ENCODE measurements at places on chromosomes 7 and 10.
A peak's percentile ranks its signal among the peaks of the same experiment; 100 is the strongest.

DNA sequence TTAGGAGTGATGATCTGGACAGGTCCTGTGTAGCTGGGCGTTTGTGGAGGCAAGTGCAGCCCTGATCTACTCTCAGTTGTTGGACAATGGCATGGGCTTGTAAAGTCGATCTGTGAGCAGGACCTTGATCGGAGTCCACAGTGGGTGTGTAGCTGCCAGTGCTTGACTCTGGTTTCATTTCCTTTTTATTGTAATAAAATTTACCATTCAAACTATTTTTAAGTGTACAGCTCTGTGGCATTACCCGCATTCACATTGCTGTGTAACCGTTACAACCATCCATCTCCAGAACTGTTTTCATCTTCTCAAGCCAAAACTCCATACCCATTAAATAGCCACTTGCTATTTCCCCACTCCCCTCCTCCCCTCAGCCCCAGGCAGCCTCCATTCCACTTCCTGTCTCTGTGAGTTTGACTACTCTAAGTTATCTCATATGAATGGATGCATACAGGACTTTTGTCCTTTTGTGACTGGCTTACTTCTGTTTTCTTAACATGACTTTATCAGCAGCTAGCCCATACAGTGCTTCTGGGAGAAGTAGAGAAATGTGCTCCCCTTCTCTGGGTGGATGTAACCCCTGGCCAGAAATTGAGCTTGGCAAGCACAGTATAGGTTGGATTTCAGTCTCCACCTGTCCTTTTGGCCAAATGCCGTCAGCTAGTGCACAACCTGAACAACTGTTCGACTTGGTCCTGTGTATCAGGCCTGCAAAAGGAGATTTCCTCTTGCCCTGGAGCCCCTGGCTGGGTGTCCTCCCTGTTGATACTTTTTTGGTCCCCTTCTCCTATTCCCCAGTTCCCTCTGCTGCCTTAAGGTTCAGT, 180.0 kb downstream of the LRMDA start:
- no peak for DNase-seq

- peak; percentile 21 for DNase-seq
These were observed 39.4 kb upstream of the AGK start for GRCh38 chr7:141511676-141512396.

DNA sequence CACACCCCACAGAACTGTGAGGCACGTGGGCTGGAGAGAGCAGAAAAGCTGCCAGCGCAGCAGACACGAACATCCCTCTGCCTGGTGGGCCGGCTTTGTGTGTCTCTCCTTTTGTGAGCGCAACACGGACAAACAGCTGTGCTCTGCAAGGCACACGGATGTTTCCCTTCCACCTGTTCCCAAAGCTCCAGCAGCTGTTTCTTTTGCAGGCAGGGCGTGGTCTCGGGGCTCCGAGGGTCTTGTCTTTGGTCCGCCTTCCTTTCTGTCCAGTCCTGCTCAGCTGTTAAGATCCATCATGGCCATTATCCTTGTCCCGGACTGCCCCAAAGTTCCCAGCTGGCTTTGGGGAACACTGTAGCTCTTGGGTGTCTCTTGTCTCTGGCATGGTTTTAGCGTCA, 32.7 kb upstream of the SH2B2 start:
- DNase-seq: no peak

DNA sequence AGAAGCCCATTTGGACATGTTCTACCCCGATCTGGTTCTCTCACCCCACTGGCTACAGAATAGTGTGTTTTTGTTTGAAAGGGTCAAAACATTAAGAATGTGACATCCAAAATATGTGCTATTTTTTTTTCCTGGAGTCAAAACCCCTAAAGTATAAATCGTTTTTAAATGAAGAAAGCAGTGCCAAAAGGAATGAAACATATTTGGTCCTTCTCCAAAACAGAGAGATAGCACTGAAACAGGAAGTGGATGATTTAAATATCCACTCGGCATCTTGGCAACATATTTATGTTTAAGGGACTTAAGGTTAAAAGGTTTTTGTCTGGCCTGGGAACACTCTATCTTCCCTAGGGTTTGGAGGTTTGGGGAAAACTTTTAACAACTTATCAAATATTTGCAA, 32.3 kb downstream of the CALD1 start:
- peak; percentile 29 for DNase-seq

GRCh38 chr10:3640816-3641215, 144.2 kb downstream of the KLF6 start:
- DNase-seq: no peak

DNA sequence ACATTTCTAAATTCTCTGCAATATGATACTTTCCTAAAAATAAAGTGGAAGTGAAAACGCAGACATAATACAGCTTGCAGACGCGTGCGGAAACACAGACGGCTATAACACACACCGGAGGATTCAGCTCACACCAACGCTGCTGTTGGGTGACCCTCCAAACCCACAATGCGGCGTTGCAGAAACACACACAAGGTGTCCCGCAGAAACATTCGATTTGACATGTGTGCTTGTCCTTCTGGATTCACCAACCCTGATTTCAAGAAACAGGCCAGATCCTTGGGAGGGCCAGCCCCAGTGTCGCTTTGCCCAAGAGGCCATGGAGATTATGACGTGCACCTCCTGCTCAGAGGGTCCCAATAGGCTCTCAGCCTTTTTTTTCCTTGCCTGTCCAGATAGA, 136.7 kb upstream of the TCERG1L start:
- no peak for DNase-seq

DNA sequence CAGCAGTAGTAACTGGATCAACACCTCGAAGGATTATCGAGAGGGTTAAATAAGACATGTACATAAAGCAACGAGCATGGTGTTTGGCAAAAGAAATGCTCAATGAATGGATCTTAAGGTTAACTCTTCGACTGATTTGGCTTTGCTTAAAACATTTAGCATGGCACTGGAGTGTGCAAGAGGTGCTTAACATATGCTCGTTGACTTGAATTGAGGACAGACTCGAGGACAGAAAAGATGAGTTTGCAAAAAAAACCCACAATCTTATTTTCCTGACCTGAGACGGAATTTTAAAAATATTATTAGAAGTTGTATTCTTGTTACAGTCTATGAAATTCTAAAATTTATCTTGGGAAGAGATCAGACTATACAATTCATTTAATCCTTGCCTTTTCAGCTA, 49.4 kb upstream of the ST8SIA6 start:
- no peak for DNase-seq

- peak; percentile 83 for DNase-seq
These were observed 23.5 kb downstream of the ABLIM1 start for GRCh38 chr10:114634609-114634979.

DNA sequence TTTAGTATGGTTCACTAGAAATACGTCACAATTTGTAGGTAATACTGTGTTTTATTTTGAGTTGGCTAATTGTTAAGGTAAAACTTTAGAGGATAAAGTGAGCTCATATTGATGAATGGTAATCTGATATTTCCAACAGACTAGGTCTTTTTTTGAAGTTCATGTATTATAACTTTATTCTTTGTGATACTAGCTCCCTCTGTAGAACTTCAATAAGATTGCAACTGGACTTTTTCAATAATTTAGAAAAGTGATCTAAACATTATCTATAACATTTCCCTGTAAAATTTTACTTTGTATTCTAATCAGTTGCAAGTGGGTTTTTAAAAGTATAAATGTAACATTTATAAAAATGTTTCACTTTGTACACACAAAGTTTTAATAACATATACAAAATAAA, 83.5 kb downstream of the ADK start:
- DNase-seq: no peak

DNA sequence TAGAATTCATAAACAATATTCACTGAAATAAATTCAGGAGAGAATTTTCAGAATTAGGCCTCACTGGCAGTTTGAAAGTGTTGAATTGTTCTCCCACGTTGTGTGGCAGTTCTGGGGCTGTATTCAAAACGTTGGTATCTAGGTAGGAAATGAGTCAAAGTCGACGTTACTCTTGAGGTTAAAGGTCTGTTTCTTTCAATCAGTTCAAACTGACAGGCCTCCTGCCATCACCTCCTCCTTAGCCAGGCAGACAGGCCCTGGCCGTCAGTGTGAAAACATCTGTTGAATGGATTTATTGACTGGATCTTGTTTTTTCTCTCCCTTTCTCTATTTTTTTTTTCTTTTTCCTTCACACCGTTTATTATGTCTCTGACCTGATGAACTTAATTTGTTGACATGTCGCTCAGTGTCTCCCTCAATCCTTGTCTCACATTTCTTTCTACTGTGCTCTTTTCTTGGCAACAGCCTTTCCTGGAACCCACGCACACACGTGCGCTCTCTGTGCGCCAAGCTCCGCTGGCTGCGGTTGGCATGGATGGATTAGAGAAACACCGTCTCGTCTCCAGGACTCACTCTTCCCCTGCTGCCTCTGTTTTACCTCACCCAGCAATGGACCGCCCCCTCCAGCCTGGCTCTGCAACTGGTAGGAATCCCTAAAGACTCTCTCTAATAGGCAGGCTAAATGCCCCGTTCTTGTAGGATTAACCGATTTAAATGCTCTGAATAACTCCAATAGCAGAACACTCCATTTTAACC, 231.7 kb downstream of the HDAC9 start:
- no peak for DNase-seq

DNA sequence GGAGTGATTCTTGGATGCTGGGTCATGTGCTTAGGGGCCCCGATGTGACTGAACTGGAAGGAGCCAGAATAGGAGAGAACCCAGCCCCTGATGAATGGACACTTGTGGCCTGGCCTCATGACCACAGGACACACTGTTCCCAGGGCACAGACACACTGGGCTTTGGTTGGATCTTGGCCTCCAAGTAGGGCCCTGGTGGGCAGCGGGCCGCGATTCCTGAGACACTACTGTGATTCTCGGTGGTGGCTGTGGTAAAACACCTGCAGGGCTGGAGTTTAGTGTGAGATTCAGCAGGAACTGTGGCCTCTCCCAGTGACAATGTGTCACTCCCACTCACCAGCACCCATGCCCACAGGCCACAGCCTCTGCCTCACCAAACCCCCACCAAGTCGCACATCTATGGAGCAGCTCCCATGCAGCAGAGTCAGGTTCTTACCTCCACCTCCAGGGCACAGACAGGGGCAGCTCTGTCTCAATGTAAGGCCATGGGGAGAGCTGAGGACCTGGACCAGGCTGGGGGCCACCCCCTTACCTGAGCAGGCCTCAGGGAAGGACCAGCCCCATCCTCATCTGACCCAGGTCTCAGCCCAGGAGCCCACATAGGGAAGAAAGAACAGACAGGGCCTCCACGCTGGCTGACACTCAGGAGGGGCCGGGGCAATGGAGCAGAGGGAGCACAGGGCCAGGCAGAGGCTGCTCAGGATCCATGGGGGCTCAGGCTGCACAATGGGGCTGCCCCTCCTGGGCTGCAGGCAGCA, 33.2 kb upstream of the ZNF716 start:
- no peak for DNase-seq

GRCh38 chr7:41729059-41729458, 26.2 kb upstream of the INHBA start:
- DNase-seq: no peak

- DNase-seq: no peak
These were observed 244.5 kb downstream of the GATA3 start for GRCh38 chr10:8298896-8299570.

DNA sequence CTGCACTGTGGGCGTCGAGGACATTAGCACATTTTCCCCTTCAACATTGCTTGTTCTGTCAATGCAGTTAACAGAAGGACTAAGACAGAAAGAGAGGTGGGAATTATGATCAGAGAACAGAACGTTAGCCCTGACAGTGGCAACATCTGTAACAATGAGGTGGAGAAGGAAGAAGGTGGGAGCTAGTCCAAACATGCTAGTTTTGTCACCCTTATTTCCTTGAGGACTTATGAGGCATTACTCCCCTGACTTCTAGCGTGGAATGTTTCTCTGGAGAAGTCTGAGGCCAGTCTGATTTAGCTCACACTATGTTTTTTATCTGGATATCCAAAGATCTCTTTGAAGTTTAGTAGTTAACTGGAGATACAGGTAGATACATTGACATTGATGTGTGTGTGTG, 73.4 kb downstream of the ZMYND11 start:
- DNase-seq: no peak

- DNase-seq: no peak
These were observed 51.1 kb downstream of the TPST1 start for GRCh38 chr7:66256281-66256680.

- DNase-seq: no peak
These were observed 9.5 kb downstream of the DDC start for GRCh38 chr7:50555594-50556140.

GRCh38 chr10:59839576-59839975, 66.8 kb downstream of the CCDC6 start:
- DNase-seq: no peak

- no peak for DNase-seq
These were observed 49.3 kb downstream of the ABCB4 start for GRCh38 chr7:87426160-87426559.

DNA sequence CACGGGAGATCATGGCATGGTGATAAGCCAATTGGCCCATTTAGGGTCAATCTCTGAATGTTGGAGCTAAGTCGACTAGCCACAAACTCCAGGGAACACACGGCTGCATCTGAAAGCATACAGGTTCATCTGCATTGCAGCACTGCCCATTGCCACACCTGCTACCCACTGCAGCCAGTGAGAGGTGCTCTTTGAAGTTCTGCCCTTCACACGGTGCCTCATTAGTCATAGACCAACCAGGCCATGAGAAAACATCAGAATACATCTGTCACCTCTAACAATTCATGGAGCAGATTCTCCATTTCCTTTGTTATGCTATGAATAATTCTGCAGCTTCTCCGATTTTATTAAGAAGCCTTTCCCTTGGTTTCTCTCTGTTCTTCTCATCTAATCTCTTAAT, 65.7 kb upstream of the FAM204A start:
- no peak for DNase-seq

DNA sequence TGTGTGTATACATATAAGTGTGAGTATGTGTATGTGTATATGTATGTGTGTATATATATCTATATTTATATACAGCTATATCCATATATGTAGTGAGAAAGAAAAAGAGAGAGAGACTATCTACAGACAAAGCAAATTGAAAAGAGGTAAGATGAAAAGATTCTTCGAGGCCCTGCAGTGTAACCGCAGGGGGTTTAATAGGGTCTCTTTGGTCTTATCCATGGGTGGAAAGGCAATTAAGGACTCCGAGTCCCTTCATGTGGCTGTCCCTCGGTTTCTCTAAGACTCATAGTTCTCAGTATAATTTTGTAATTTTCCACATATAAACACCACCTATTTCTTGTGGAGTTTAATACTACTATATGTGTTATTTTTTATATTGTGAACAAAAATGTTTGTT, 50.6 kb upstream of the JAZF1 start:
- no peak for DNase-seq

GRCh38 chr10:22589851-22590514, 124.4 kb downstream of the PIP4K2A start:
- DNase-seq: no peak

- no peak for DNase-seq
These were observed 28.9 kb upstream of the EZH2 start for GRCh38 chr7:148912758-148913541.

DNA sequence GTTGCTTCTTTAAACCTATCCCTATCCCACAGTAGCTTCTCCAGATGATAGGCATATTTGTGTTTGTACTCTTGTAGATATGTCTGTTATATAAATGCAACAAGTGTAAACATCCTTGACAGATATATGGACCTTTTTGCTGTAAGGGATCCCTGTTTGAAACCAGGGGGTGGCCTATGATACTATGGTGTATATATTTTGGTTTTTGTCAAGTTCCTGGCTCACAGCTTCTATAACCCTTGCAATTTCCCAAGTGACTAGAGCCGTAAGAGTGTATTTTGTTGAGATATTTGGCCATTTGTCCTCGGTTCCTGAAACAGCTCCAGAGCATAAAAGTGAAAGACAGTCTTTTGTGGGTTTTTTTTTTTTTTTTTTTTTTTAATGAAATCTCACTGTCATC, 9.7 kb downstream of the COMTD1 start:
- peak; percentile 22 for DNase-seq

GRCh38 chr7:30412782-30413504, 65.6 kb downstream of the NOD1 start:
- peak; percentile 32 for DNase-seq

Data from lung (tissue), 17 donors.